Heart right ventricle (tissue), 16 donors: ENCODE measurements at places on chromosomes 11 and 22. TPM values are rescaled to one million over a fixed set of nuclear protein-coding genes. Genes with fewer than 3 reads are reported as not detected.

GRCh38 chr11:85779956-85780640, 30.8 kb downstream of the SYTL2 start:
- no peaks in the 10 kb centered on the region for H3K4me1 ChIP-seq
- H3K27me3 ChIP-seq = no peaks in the 10 kb centered on the region
- no peak overlapping the region for H3K4me3 ChIP-seq
- H3K27ac ChIP-seq = no peak overlapping the region
- H3K36me3 ChIP-seq = no peaks in the 10 kb centered on the region
- DNase-seq = no peak

- H3K4me3 ChIP-seq = no peak overlapping the region
- H3K27ac ChIP-seq = no peak overlapping the region
- no peaks in the 10 kb centered on the region for H3K27me3 ChIP-seq
These were observed 125.0 kb downstream of the CCDC81 start for GRCh38 chr11:86499723-86500129.

GRCh38 chr11:93324500-93324899, 6.0 kb upstream of the DEUP1 start:
- no peaks in the 10 kb centered on the region for H3K27me3 ChIP-seq
- H3K4me1 ChIP-seq = no peaks in the 10 kb centered on the region
- no peak for DNase-seq
- no peak overlapping the region for H3K4me3 ChIP-seq

DNA sequence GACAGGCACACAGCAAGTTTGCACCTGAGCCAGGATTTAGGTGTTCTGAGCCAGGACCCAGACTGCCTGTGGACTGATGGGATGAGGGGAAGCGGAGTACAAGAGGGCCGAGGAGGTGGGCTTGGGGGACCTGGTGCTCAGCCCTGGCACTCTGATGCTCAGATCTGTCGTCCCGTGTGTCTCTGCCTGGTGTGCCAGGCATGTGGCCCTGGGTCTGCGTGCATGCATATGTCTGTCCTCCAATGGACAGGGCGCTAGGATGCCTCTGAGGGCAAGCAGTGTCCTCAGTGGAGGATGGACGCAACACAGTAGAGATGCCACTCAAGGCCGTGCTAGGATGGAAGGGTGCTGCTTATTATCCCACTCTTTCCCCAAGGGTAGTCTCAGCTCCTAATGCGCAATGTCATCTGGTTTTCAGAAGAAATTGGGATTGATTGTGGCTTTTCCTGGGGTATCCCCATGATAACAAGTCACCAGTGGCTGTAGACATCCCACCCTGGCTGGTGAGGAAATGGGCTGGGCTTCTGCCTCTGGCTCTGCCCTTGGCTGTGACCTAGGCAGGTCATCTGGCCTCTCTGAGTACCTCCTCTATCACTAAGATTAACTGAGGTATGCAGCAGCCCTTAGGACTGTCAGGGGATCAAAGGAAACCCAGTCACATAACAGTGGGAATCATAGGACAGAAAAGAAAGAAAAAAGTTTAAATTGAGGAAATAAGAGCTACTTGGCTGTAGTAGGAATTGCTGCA, 35.7 kb upstream of the SUSD2 start:
- H3K4me1 ChIP-seq = peaks cover 63% of the 10 kb centered on the region
- H3K36me3 ChIP-seq = peaks cover 12% of the 10 kb centered on the region
- no peak overlapping the region for H3K4me3 ChIP-seq
- H3K27ac ChIP-seq = peak overlapping the region; percentile 87

GRCh38 chr11:61980783-61981541, 13.5 kb upstream of the FTH1 start:
- no peak for DNase-seq
- H3K36me3 ChIP-seq = no peaks in the 10 kb centered on the region
- peaks cover 10% of the 10 kb centered on the region for H3K4me1 ChIP-seq
- no peaks in the 10 kb centered on the region for H3K27me3 ChIP-seq
- H3K27ac ChIP-seq = no peak overlapping the region

- no peaks in the 10 kb centered on the region for H3K4me1 ChIP-seq
- H3K27me3 ChIP-seq = no peaks in the 10 kb centered on the region
- H3K27ac ChIP-seq = no peak overlapping the region
These were observed 269.3 kb upstream of the MPPED2 start for GRCh38 chr11:30855383-30856006.

DNA sequence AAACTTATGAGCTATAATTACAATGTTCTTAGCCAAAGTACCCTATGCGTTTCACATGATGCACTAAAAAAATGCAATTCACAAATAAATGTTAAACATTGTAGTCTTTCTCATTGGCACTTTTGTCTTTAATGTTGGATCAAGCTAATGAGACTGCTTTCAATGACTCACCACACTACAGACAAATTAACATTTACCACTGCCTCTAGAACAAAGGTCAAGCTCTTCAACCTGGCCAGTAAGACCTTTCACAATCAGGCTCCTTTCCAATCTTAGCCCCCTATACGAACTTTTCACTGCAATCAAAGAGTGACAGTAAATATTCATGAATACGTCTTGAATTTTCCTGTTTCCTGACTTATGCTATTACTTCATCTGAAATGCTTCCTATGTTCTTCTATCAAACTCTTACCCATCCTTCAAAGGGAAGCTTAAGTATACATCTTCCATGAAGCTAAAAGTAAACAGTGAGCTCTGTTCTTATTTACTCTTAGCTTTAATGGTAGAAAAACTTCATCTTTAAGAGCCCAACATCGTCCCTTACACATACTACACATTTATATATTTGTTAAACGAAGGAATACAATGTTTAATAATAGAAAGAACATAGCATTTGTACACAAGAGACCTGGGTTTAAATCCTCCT, 326.6 kb upstream of the PITPNB start:
- no peaks in the 10 kb centered on the region for H3K36me3 ChIP-seq
- no peaks in the 10 kb centered on the region for H3K27me3 ChIP-seq
- H3K4me3 ChIP-seq = no peak overlapping the region
- H3K27ac ChIP-seq = no peak overlapping the region
- peaks cover 52% of the 10 kb centered on the region for H3K4me1 ChIP-seq

DNA sequence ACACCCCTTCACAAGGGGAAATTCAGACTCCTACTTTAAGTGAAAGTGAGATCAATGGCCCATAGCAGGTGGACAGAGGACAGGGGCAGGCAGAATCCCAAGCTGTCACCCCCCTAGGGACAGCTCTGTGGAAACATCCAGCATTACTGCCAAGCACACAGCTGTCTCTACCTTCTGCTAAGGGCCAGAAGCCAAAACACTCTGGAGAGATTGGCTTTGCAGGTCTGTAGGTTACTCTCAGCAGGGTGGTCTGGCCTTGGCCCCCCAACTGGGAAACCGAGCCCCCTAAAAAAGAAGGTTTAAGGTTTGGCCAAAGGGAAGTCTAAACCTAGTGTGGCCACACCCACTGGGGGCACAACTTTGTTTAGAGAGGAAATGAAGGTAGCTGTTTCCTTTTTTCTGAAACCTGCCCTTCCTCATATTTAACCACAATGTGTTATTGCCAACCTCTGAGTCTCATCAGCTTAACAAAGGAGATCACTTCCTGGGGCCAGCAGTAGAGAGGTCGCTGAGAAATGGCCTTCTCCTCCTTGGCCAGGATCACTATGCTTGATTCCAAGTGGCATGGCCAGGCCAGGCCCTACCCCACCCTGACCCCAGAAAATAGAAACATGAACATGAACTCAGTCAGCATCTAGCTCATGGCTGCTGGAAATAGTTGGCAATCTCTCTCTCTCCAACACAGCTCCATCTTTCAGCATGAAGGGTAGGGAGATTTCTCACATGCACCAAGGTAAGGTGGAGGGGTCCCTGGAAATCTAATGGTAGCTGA, 25.9 kb upstream of the SCARF2 start:
- peaks cover 38% of the 10 kb centered on the region for H3K36me3 ChIP-seq
- no peak overlapping the region for H3K27ac ChIP-seq
- peaks cover 5% of the 10 kb centered on the region for H3K4me1 ChIP-seq

GRCh38 chr11:112794331-112794846, 166.8 kb upstream of the NCAM1 start:
- H3K4me1 ChIP-seq = peaks cover 29% of the 10 kb centered on the region

Gene TPP1
- total RNA-seq = 70.2 TPM

Gene FANCF
- total RNA-seq = 3.2 TPM

Gene EHF
- 0.81 TPM for total RNA-seq

Gene SHANK3
- 27.3 TPM for total RNA-seq
